ENCODE measurements at places on chromosomes 6 and 20.

- no peak for DNase-seq
Observed at GRCh38 chr20:5845681-5846615, 95.7 kb downstream of the SHLD1 start.

GRCh38 chr6:96582436-96582835 is 19.5 kb downstream of the FHL5 start:
- no peak for DNase-seq

GRCh38 chr6:44122801-44123200 is 4.5 kb downstream of the MRPL14 start:
- DNase-seq, result no peak

DNA sequence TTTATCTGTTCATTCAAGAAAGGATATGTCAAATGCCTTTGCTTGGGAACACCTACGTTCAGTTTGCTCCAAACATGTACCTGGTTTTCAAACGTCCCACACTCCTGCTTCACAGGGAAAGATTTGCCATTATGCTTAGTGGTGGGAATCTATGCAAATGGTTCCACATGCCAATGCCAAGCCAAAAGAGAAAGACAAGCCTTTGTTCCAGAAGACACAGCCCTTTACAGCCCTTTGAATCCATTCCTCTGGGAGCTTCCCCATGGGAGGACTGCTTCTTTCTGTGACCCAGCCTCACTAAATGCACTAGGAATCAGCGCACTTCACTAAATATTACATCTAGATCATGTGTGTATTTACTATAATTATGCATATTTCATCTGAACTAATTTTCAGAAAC is 619.5 kb downstream of the PRKN start:
- DNase-seq, result no peak

DNA sequence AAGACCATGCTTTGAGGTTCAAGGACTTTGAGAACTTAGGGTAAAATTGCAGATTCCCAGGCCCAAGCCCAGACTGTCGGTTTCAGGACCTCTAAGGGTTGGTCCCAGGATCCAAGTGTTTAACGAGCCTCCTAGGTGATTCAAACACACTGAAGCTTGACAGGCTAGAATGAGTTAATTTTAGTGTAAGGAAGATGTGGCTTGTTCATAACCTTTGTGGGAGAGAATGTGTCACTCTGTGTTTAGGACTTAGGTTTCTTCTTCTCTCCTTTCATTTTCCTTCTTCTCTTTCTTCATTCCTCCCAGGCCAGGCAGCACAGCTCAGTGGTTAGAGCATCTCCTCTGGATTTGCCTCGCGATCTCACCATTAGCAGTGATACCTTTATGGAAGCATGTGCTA is 104.8 kb upstream of the KCNG1 start:
- DNase-seq, result no peak

DNA sequence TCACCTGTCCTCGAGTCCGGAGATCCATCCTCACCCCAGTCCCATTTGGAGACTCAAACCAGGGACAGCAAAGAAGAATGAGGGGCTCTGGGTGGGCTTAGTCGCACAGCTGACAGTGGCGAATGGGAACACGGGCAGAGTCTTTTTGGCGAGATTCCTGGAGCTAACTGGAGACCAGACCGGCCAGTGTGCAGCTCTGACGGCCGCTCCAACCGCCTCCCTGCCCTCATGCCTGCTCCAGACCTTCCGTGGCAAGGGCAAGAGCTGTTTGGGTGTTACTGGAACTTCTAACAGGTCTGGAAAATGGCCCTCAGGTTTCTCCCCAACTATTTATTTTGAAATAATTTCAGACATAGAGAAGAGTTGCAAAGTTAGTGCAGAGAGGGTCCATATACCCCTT is 75.6 kb downstream of the IRF4 start:
- DNase-seq, result no peak

DNA sequence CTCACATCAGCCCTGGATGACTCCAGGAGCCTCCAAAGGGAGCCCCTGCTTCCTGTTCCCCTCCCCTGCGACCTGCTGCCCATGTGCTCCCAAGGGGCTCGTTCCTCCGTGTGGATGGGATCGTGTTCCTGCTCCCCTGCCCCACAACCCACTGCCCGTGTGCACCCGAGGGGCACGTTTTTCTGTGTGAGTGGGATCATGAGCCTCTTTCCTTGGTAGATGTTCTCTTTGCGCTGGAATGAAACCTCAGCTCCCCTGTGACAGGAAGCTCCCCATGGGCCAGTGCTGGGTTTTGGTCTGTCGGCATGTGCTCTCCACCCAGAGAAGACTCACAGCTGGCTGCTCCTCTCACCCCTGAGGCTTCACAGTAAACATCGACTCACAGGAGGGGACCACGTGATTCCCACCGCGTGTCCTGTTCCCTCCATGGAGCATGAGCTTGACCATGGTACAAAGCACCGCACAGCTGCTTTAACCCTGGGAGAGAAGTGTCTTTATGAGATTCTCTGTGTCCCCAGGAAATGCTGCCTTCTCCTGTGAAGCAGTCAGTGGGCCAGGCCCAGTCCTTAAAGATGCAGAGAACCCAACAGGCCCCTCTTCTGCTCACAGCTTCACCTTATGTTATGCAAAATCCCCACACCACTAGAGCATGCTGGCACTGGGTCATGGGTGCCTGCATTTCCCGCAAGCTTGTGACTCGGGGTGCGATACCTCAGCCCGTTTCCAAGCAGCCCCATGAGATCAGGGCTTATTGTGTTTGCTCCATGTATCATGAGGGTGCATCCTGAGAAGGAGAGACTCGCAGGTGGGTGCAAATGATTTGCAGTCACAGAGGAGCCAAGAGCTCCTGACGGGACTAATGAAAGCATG is 215.1 kb downstream of the ERMARD start:
- DNase-seq, result no peak

DNA sequence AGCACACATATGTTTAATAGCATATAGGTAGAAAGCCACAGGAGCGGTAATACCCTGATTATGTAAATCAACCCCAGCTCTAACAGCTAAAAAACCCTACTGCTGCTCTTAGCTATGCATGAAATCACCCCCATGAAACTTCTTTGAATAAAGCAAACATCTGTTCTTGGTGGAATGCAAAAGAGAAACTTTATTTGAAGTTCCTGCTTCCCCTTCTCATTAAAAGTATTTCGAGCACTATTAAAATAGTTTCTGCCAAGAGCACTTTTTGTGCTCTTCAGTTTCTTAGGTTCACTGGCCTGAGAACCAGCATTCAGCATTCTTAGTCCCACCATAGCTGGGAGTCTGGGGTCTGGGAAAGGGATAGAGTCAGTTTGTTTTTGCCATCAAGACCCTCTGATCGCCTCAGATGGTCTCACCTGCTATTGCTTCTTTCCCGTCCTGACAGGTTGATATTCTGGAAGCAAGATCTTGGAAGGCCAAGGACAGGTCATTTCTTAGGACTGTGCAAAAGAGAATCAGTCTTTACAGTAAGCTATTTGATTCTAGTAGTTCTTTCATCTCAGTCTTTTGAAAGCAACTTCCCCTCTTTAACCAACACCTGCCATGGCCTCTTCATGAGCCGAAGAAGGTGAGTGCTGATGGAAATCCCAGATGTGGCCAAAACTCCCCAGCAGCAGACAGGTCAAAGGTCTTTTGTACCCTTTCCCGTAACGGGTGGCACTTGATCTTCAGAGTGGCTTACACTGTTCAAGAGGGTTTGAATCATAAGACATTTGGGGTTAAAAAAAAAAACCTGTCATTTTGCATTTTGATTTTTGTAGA is 76.5 kb upstream of the TMEM170B start:
- no peak for DNase-seq

DNA sequence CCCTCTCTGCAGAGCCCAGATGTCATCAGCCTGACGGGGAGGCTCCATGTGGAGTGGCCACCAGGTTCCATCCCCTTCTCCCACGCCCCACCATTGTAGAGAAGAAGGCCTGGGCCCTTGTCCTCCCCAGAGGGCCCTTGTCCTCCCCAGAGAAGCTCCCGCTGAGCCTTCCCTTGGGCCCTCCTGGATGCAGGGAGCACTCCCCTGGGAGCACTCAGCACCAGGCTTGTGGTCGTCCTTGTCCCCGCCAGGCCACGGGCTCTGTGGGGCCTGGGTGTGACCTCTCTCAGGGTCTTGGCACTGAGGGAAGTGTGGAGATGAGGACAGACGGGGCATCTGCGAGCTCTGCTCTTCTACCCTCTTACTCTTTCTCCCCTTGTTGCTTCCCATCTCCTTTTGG is 83.4 kb upstream of the NNAT start:
- DNase-seq, result no peak

GRCh38 chr6:84172574-84172973 is 54.9 kb downstream of the CEP162 start:
- no peak for DNase-seq

DNA sequence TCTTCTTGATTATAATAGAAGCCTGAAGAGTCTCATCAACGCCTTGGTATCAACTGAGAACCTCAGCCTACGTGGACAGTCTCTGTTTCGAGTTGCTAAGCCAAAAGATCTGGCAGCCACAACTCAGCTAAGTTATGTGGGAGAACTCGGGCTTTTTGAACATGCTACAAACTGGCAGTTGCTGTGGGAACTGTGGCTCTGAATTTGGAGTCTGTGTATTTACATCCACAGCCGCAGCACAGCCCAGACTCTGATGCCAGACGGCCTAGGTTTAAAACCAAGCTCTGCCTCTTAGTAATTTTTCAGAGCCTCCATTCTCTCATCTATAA is 35.8 kb downstream of the RIPOR2 start:
- DNase-seq, result no peak

GRCh38 chr6:129440691-129441090 is 269.3 kb downstream of the ARHGAP18 start:
- DNase-seq, result no peak

DNA sequence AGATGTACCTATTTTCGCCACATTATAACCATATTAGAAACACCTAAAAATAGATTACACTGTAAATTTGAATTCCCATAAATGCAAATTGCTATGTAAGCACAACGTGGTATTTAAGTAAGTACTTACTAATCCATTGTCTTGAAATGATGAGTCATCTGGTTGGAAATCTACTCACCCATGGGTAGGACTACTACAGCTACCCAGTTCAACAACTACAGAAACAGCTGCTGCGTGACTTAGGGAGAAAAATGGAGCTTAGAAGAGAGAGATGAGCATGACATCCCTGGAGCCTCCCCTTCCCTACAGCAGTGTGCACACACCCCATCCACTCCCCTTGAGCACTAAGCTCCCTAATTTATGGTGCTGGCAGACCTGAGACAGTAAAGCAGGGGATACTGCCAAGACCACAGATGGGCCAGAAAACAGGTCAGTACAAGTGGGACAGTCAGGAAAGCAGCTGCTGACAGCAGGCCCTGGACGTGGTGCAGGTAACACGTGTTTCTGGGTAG is 26.9 kb downstream of the RRAGD start:
- DNase-seq, result no peak

DNA sequence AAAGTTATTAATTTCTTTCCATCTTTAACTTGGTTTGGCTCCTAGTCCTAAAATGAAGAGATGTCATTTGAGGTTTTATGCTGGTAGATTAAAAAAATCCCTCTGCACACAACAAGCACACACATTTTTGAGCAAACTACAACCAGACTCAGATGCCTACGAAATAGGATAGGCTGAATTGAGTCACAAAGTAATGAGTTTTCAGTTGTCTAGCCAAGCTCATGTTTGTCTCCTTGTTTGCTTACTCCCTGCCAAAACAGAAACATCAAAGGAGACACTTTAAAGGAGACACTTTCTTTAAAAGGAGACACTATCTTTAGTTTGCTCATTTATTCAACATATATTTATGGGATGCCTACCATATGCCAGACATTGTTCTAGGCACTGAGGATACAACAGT is 56.2 kb downstream of the TPBG start:
- no peak for DNase-seq

- DNase-seq, result no peak
Observed at GRCh38 chr20:6714279-6714711, 53.2 kb upstream of the BMP2 start.

- DNase-seq, result no peak
Observed at GRCh38 chr20:31473331-31474096, 1.4 kb downstream of the DEFB124 start.

- DNase-seq, result no peak
Observed at GRCh38 chr6:10403385-10404106, 11.3 kb downstream of the TFAP2A start.

DNA sequence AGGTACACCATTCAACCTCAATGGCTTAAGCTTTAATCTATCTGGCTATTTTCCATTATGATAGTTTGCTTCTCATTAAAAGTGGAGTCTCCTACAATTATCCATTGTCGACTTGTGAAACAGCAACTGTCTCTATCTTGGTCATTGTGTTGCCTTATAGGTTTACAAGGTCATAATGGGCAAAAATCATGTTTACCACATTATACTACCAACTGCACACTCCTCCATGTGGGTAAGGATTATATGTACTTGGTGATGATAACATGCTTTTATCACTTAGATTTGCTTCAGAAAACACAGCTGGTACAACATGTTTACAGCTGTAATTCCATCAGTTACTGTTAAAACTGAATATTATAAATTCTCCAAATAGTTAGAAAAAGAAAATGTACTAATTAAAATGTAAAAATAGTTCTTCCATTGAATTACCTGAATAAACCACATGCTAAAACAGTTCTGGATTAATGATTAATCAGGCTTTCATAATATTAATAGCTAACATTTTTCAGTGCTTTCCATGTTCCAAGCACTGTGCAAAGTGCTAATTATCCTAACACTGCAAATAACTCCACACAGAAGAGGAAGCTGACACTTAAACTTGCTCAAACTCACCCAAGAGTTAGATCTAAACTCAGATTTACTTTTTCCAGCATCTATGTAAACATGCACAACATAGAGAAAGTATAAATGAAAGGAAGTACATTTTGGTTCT is 96.7 kb downstream of the OGFRL1 start:
- no peak for DNase-seq

DNA sequence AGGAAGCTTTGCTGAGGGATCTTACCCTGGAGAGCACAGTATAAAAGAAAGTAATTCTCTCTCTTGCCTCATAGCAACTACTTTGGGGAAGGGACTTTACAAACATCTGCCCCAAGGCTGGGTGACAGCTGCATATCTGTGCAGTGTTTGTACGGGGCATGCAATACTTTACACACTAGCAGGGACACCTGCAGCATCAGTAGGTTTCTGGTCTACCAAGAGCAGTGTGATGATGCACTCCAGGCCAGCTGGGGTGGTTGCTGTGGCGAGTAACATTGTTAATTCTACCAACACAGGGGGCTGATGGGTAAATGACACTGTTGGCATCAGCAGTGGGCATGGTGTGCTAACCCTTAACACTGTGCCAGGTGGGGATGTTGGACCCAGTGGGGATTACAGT is 48.0 kb downstream of the ADTRP start:
- DNase-seq, result no peak

- DNase-seq, result no peak
Observed at GRCh38 chr20:483815-484644, 21.7 kb upstream of the TBC1D20 start.

GRCh38 chr6:169404828-169405227 is 151.2 kb upstream of the THBS2 start:
- DNase-seq, result no peak

DNA sequence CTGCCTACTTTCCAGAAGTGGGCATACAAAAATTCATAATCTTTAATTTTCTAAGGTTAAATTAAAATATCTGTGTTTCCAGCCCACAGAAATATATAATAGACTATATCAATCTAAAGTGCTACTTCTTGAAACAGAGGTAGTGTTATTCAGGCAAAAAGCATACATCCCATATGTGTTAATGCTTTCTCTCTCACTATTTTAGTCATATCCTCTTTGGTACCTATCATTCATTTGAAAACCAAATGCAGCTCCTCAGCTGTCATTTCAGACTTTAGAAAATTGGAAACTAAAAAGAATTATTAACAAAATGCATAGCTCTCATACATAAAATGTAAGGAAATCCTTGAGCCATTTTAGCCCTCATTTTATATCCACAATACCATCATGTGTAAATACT is 925 bp downstream of the FHL5 start:
- DNase-seq, result no peak
